ENCODE measurements at places on chromosomes 2 and 18.

DNA sequence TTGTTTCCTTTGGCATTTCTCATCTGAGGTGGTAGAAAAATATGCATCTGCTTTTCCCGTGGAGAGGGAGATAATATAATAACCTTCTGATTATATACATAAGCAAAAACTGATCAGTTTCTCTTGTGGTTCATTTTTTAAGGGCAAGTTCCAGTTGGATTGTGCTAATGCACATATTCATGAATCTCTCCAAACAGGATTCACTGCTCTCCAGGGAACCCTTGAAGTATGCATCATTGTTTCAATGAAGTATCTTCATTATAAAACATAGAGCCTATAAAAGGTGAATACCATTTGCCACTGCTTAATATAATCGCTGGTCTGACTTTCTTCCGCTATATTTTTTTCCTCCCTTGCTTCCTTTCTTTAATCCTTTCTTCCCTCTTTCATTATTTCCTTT lies 384.7 kb downstream of the FIGN start:
- H3K27ac ChIP-seq: no peak overlapping the region
- no peak overlapping the region for H3K4me3 ChIP-seq
- H3K4me1 ChIP-seq: no peaks in the 10 kb centered on the region
- no peak for DNase-seq
- peaks cover 12% of the 10 kb centered on the region for H3K27me3 ChIP-seq

DNA sequence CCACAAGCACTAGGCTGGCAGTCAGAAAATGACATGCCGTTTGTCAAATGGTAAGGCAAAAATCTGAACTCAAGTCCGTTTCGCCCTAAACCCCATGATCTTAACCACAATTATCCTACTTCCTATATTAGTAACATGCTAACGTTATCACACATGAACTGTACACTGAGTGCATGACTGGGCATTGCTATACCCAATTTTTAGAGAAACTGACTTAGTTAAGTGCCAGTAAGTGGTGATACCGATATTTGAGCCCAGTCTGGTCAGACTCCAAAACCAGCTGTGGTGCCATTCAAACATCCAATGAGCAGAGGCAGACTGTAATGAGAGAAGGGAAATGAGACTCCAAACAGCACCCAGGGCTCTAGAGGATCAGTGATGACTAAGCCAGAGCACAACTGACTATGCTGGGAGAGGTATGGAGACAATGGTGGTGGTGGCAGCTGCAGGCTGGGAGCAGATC lies 311.7 kb upstream of the PKDCC start:
- no peaks in the 10 kb centered on the region for H3K36me3 ChIP-seq
- H3K27me3 ChIP-seq: no peaks in the 10 kb centered on the region
- no peaks in the 10 kb centered on the region for H3K4me1 ChIP-seq

DNA sequence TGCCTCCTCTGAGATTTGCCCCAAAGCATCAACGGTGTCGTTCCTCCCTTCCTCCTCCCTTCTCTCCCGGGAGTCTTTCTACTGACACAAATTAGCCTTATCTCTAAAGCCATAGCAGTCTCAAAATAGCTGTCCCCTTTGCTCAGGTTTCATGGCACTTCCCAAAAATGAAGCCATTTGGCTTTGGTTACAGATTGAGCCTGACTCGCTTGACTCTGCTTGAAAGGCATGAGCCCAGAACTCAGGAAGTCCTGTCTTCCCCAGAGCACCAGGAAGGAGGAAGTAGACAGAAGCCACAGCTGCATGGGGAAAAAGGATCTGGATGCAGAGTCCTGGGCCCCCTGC lies 234.4 kb upstream of the RGPD4 start:
- H3K27ac ChIP-seq: no peak overlapping the region
- H3K36me3 ChIP-seq: no peaks in the 10 kb centered on the region
- H3K4me3 ChIP-seq: no peak overlapping the region
- no peak for DNase-seq
- no peaks in the 10 kb centered on the region for H3K27me3 ChIP-seq

- H3K27ac ChIP-seq: no peak overlapping the region
- no peaks in the 10 kb centered on the region for H3K36me3 ChIP-seq
- DNase-seq: no peak
- peaks cover 6% of the 10 kb centered on the region for H3K27me3 ChIP-seq
- no peaks in the 10 kb centered on the region for H3K4me1 ChIP-seq
- no peak overlapping the region for H3K4me3 ChIP-seq
Measured at GRCh38 chr18:9838144-9838877, 47.5 kb upstream of the TXNDC2 start.

- peaks cover 13% of the 10 kb centered on the region for H3K4me1 ChIP-seq
- no peak overlapping the region for H3K27ac ChIP-seq
- no peaks in the 10 kb centered on the region for H3K36me3 ChIP-seq
- DNase-seq: peak; percentile 29
- peaks cover 7% of the 10 kb centered on the region for H3K27me3 ChIP-seq
Measured at GRCh38 chr2:86396291-86396785, 44.8 kb upstream of the KDM3A start.

GRCh38 chr2:142870526-142870925 lies 6.9 kb upstream of the KYNU start:
- H3K4me1 ChIP-seq: no peaks in the 10 kb centered on the region
- DNase-seq: no peak
- H3K27me3 ChIP-seq: no peaks in the 10 kb centered on the region
- no peak overlapping the region for H3K4me3 ChIP-seq

Measured in activated naive CD4-positive, alpha-beta T cell treated with anti-CD3 and anti-CD28 coated beads, Interleukin-2, amount 10 ng/mL, durations not matched to agents 7 days and 5 days (primary cell).